ENCODE measurements at places on chromosomes 3 and 15. TPM values are rescaled to one million over a fixed set of nuclear protein-coding genes. Genes with fewer than 3 reads are reported as not detected.

TNK2 gene
- total RNA-seq, result 126 TPM

UROC1 gene
- not detected for total RNA-seq

PLSCR4 gene
- total RNA-seq, result not detected

SEMA6D gene
- total RNA-seq, result not detected

CEP70 gene
- 2.4 TPM for total RNA-seq

DNA sequence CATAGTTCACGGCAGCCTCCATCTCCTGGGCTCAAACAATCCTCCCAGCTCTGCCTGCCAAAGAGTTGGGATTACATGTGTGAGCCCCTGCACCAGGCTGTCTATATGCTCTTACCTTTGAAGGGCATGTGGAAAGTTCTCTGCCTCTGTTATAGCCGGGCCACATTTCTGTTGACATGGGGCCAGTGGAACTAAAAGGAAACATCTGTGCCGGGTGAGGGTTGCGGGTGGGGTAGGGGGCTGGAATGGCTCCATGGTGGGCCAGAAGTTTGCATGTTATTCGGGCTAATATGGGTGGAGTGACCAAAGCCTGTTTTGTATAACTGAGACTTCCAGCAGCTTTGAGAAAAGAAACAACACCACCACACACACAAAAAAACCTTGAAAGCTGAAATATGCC lies 8.3 kb upstream of the CLEC3B start:
- no peak overlapping the region for H3K27ac ChIP-seq
- H3K27me3 ChIP-seq, result no peaks in the 10 kb centered on the region
- peaks cover 12% of the 10 kb centered on the region for H3K4me1 ChIP-seq
- no peak for DNase-seq
- H3K36me3 ChIP-seq, result peaks cover 10% of the 10 kb centered on the region
- no peak overlapping the region for H3K4me3 ChIP-seq

DNA sequence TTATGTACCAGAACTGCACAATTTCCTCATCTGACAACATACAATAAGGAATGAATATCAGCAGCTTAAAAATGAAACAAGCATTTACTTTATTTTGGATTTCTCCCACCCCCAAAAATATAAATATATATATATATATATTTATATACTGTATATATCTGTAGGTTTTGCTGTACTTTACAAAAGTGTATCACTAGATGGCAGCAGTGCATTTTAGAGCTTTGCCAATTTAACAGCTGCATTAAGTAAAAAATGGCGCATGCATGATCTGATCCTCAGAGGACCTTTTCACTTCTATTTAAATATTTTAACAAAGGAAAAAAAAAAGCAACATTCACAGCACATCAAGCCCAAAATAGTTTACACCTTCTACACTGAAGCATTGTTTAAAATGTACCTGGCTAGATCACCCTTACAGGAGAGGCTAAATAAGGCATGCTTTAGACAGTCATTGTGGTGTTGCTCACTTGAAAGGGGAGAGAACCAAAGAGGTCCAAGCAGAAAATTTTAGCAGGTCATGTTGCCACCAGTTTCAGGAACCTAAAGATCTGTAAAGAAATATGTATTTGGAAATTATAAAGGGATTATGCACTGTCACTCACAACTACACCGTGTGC lies 72.6 kb downstream of the NPTN start:
- H3K4me1 ChIP-seq, result peaks cover 9% of the 10 kb centered on the region
- H3K4me3 ChIP-seq, result no peak overlapping the region
- no peak for DNase-seq
- H3K27me3 ChIP-seq, result no peaks in the 10 kb centered on the region

GRCh38 chr15:55937040-55937439 lies 56.4 kb downstream of the NEDD4 start:
- no peak for DNase-seq
- peaks cover 6% of the 10 kb centered on the region for H3K27me3 ChIP-seq
- H3K4me1 ChIP-seq, result no peaks in the 10 kb centered on the region
- H3K27ac ChIP-seq, result no peak overlapping the region

GRCh38 chr3:117589454-117589853 lies 879.9 kb downstream of the TUSC7 start:
- no peak overlapping the region for H3K27ac ChIP-seq
- H3K27me3 ChIP-seq, result no peaks in the 10 kb centered on the region

GRCh38 chr3:37494216-37494615 lies 319.8 kb upstream of the LRRFIP2 start:
- H3K4me3 ChIP-seq, result no peak overlapping the region
- no peaks in the 10 kb centered on the region for H3K36me3 ChIP-seq
- H3K27ac ChIP-seq, result no peak overlapping the region
- H3K27me3 ChIP-seq, result peaks cover 2% of the 10 kb centered on the region
- peaks cover 8% of the 10 kb centered on the region for H3K4me1 ChIP-seq
- DNase-seq, result no peak

DNA sequence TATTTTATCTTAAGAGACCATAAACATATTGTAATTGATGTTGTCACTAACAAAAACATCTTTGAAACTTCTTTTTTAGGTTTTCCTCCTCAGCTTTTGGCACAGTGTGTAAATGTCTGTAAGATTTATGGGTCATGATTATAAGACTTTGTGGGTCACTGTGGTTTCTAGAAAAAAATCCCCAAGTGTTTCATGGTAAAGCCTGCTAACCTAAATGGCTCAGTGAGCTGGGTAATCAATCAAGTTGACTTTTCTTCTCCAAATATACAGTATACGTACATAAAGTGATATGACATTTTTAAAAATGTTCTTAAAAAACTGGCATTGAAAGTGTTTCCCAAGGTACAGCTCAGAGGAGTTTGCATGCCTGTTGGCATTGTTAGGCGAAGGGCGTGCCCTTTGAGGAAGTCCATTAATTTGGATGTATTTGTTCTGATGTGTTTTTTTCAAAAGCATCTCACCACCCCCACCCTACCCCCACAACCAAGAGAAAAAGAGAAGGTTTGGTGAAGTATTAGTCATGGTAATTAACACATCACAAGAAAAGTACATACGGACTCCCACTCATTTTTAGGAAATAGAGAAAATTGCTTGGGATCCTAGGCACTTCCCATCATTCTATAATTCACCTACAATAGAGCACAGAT lies 385.4 kb upstream of the LRRC3B start:
- no peak overlapping the region for H3K4me3 ChIP-seq
- H3K4me1 ChIP-seq, result no peaks in the 10 kb centered on the region
- H3K36me3 ChIP-seq, result no peaks in the 10 kb centered on the region
- no peaks in the 10 kb centered on the region for H3K27me3 ChIP-seq
- no peak for DNase-seq

- H3K27me3 ChIP-seq, result peaks cover 7% of the 10 kb centered on the region
- no peak for DNase-seq
- H3K4me1 ChIP-seq, result peaks cover 24% of the 10 kb centered on the region
- no peak overlapping the region for H3K4me3 ChIP-seq
- peak overlapping the region; percentile 3 for H3K27ac ChIP-seq
- H3K36me3 ChIP-seq, result peaks cover 2% of the 10 kb centered on the region
Measured at GRCh38 chr3:189235214-189235613, 63.4 kb downstream of the TPRG1 start.
